Cortex of kidney (tissue), 1 donor: ENCODE measurements at places on chromosomes 11 and 22.

DNA sequence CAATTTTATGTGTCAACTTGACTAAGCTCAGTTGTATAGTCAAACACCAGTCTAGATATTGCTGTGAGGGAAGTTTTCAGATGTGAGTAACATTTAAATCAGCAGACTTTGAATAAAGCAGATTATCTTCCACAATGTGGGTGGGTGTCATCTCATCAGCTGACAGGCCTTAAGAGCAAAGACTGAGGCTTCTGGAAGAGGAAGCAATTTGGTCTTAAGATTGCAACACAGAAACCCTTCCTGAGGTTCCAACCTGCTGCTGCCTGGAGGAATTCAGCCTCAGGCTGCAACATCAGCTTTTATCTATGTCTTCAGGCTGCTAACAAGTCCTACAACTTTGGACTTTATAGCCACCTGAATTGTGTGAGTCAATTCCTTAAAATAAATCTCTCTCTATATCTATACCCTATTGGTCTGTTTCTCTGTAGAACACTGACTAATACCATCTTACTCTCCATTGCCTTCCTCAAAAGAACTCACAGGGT lies 277.2 kb upstream of the PLET1 start:
- DNase-seq: no peak

- DNase-seq: no peak
Measured at GRCh38 chr11:85531191-85531897, 95.8 kb downstream of the DLG2 start.

DNA sequence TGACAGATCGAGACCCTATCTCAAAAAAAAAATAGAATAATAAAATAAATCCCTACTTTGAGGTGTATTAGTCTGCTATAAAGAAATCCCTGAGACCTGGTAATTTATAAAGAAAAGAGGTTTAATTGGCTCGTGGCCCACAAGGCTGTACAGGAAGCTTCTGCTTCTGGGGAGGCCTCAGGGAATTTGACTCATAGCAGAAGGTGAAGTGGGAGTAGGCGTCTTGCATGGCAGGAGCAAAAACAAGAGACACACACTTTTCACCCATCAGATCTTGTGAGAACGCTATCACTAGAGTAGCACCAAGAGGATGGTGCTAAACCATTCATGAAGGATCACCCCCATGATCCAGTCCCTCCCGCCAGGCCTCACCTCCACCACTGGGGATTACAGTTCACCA lies 29.2 kb downstream of the CDPF1 start:
- DNase-seq: no peak

DNA sequence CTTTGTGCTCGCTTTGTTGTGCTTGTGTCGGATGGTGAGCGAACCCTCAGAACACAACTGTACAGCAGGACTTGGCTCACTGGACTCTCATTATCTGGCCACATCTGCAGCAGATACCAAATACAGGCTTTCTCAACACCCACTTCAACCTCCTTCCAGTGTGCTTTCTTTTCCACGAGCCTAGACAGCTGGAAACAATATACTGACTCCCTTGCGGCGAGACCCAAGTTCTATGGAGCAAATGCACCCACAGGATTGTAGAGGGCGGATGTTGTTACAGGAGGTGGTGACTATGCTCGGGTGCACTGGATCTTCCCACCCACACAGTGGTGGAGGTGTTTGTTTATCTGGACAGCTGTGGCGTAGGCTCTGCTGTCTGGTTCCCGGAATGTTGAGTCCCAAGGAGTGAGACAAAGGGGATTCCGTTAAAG lies 204.3 kb downstream of the TENM4 start:
- no peak for DNase-seq

- no peak for DNase-seq
Measured at GRCh38 chr11:84261707-84262106, 975.5 kb upstream of the CCDC90B start.

- DNase-seq: no peak
Measured at GRCh38 chr22:40042312-40042711, 47.6 kb downstream of the FAM83F start.

DNA sequence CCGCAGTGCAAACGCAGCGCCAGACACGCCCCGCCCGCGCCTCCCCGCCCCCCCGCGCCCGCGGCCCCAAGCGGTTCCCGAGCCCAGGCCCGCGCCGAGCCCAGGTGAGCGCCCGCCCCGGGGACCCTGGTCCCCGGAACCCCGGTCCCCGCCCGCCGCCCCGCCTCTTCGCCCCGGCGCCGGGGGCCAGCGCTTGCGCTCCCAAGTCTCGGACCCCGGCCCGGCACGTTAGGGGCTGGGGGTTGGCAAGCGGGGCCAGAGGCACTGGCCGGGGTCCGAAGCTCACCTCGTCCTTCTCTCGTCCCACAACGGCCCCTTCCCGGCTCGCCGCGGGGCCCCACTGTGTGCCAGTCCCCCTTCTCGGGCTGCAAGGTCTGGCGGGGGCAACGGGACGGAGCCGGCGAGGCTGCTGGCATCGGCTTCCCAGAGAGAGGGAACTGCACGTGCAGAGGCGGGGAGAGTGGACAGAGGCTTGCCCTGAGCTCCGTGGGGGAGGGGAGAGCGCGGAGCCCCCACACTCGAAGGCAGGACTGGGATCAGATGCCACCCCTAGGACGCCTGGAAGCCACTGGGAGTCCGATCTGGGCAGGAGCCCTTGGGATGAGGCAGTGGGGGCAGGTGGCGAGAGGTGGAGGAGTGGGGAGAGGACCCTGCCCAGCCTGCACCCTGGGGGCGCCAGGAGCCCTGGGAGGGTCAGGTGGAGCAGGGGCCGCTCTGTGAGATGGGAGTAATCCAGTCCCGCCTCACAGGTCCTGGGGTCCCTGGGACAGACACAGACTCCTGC lies 1.8 kb upstream of the AIFM3 start:
- no peak for DNase-seq

- no peak for DNase-seq
Measured at GRCh38 chr11:82663535-82663934, 70.1 kb downstream of the FAM181B start.

DNA sequence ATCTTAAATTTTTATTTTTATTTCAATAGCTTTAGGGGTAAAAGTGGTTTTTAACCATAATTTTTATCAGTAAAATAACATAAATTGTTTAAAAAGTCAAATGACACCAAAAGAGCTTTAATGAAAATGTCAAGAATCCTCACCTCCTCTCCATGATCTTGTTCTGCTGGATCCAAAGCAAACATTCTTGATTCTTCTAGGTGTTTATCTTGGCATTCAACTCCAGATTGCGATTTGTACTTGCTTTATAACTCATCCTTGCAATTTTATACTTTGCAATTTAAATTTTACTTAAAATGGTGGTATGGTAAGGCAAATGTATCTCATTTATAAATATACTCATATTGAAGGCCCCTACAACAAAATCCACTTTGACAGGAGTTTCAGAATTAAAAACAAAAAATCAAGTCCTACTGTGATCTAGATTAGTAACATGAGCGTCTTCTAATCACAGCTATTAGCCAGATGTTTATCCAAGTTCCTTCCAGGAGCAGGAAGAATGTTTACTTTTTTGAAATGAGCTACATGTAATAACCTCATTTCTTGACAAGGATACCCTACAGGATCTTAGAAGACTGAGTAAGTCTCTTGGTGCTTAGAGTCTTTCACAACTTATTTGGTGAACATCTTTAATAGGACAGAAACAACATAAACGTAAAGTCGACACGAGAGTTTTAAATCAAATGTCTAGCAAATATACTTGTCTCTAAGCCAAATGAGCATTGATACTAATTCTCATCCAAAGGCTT lies 72.4 kb upstream of the CARD18 start:
- no peak for DNase-seq

DNA sequence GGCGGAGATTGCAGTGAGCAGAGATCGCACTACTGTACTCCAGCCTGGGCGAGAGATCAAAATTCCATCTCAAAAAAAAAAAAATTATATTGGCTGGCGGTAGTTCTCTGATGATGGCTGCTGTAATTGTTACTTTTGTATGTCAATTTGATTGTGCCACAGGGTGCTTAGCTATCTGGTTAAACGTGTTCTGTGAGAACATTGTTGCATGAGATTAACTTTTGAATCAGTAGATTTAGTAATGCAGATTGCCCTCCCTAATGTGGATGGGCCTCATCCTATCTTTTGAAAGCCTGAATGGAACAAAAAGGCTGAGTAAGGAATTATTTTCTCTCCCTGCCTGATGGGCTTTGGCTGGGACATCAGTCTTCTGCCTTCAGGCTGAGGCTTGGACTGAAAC lies 654.2 kb downstream of the OPCML start:
- no peak for DNase-seq
